ENCODE measurements at places on chromosomes 1 and 21. TPM values are rescaled to one million over a fixed set of nuclear protein-coding genes. Genes with fewer than 3 reads are reported as not detected.

SPATA46 gene
- not detected for total RNA-seq

VSIG8 gene
- not detected for total RNA-seq

TMEM125 gene
- not detected for total RNA-seq

RBM11 gene
- 0.57 TPM for total RNA-seq
